ENCODE measurements at places on chromosomes 6 and 20.

- no peak for DNase-seq
Observed at GRCh38 chr6:74879234-74879633, 326.6 kb downstream of the COL12A1 start.

GRCh38 chr20:48012401-48012974 is 227.2 kb upstream of the SULF2 start:
- no peak for DNase-seq

DNA sequence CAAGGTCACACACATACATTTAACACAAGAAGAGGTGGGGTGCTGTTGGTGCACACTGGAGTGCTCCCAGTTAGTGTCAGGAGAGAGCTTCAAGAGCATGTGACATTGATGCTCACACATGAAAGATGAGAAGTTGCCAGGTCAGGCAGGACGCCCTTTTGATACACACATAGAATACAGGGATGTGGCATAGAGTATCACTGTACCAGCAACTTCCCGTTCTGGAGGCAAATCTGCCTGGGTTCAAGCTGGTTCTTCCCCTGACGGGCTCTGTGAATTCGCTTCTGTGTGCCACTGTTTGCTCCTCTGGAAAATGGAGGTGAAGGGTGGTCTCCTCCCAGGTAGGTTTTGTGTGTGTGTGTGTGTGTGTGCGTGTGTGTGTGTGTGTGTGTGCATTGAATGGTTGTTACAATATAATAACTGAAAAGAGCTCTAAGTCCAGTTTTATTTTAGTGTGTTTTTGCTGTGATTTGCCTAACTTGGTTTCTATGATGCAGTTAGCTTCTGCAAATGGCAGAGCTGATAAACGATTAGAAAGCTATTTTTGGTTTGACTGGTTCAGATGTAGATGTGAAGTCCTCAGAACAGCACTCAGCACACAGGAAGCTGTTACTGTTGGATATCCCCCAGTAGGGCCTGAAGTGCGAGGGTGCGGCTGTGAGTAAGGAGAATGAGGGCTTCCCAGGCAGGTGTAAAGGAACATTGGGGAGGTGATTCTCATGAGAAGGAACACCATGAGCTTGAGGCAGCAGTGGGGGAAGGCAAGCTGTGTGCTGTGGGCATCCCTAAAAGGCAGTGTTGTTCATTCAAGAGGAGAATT is 53.4 kb downstream of the HIVEP1 start:
- DNase-seq = no peak

DNA sequence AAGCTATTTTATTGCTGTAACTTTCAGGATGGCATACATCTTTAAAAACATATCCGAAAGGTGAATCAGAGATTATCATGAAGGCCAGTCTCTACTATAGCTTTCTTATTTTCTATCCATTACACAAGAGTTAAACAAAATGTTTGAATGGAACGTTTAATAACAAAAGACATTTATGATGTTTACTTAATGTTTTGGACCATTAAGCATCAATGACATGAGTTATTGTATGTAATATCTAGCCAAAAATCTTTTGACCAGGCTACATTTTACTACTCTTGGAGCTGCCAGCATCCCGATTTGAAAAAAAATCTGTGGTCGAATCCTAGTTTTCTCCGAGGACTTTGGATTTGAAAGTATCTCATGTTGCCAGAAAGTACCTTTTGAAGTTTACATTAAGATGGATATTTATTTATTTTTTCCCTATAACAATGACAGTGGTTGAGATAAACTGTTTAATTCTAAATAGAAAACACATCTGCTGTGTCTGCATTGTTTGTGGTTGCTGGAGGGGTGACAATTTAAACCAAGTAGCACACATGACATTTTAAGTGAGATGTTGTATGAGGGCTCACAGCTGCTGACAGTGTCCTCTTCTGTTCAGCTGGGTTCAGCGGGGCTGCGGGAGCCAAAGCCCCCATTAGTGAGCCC is 293.7 kb upstream of the TCF21 start:
- DNase-seq = no peak

GRCh38 chr6:39776581-39776980 is 15.6 kb upstream of the DAAM2 start:
- no peak for DNase-seq

DNA sequence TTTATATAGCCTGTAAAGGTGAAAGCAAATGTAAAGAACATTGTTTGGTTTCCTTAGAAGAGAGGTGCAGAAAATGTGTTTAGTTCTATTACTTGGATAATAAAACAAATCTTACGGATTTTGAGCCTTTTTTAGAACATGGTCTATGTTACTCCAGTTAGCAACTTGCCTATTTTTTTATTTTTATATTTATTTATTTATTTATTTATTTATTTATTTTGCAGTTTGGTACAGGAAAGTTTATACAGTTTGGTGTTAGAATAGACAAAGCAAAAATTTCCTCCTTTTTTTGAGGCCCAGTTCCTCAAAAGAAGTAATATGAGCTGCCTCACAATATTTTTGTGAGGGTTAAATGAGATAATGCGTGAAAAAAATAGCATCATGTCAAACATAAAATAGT is 41.6 kb upstream of the EEF1E1 start:
- no peak for DNase-seq

GRCh38 chr20:11912013-11912658 is 5.6 kb upstream of the BTBD3 start:
- peak; percentile 41 for DNase-seq

DNA sequence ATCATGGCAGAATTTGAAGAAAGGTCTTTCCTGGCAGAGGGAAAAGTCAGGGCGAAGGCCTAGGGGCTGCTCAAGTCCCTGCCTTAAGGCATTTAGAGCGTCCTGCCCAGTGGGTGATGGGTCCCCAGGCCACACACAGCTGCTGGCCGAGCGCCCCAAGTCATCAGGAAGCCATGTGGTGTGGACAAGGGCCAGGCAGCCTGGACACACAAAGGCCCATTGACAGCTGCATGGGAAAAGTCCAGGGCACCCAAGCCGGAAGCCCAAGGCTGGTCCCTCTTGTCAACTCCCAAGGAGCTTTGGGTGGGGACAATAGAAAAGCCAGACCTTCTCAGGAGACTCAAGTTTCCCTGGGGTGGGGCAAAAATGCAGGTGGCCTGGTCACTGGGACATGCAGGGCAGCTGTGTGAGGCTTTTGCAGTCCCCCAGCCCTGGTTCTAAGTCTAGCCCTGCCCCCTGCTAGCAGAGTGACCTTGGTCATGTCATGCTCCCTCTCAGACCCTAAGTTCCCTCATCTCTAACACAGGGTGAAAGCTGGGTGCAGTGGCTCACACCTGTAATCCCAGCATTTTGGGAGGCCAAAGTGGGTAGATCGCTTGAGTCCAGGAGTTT is 44.3 kb upstream of the PTGIS start:
- peak; percentile 89 for DNase-seq

DNA sequence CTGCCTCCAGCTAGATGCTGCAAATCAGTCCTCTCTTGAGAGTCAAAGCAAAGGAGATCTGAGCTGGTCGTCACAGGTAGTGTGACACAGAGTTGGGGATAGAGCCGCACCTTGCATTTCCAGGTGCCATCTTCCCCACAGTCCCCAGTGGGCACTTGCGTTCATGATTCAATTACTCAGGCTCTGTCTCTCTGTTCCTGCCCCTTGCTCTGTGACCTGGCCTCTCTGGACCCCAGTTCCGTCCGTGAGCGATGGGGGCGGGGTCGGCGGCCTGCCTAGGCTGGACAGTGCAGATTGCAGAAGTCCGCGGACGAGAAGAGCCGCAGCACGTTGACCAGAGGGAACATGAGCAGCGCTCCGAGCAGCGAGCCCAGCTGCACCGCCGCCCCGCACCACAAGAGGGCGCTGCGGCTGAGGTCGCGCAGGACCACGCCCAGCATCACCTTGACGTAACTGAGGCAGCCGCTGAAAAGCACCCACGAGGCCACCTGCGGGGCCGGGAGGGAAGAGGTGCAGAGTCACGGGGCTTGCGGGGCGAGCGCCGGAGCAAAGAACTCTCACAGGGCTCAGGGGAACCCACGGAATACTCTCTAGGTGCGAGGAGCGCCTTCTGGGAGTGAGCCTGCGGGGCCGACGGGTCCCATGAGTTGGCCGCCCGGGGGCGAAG is 7.4 kb downstream of the SLC52A3 start:
- DNase-seq = no peak

DNA sequence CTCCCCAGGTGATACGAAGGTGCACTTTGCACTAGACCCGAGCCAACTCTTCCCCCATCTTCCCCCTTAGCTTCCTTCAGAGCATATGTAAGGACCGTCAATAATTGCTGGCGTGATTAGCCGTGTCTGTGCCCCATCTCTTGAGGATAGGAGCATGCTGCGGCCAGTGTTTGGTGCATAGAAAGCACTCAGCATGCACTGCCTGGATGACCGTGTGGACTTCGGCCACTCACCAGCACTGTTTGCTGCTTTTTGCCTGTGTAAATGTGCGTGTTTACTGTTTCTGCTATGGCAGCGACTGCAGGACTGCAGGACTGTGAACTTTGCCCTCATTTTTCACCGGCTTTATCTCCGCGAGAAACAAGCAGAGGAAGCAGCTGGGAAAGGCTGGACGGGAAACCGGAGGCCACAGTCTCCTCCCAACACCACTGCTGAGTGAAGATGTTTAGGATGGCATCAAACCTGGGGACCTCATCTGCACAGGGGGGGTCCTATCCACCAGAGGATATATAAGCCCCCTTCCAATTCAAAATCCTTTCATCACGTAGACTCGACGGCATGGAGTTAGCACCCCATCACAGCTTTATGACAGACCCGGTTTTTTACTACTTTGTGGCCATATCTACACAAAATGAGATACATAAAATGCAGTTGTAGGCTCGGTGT is 150.6 kb upstream of the AFDN start:
- no peak for DNase-seq

- no peak for DNase-seq
Observed at GRCh38 chr6:40852779-40853373, 186.1 kb downstream of the UNC5CL start.

GRCh38 chr6:154123155-154123956 is 84.3 kb downstream of the OPRM1 start:
- DNase-seq = no peak

DNA sequence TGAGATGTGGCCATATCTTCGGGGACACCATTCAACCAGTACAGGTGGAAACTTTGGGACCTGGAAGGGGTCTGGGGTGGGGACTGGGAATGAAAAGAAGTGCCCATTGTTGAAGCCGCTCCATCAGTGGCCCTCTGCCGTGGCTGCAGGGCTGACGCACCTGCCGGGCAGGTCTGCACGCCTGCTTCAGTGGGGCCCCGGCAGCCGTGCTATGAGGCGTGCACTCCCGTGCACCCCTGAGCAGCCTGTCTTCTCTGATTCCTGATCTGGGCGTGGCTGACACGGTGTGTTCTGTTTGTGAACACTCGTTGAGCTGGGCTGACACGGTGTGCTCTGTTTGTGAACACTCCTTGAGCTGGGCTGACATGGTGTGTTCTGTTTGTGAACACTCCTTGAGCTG is 155.9 kb downstream of the TAF4 start:
- DNase-seq = no peak

GRCh38 chr6:81799323-81799722 is 46.8 kb upstream of the TENT5A start:
- no peak for DNase-seq

DNA sequence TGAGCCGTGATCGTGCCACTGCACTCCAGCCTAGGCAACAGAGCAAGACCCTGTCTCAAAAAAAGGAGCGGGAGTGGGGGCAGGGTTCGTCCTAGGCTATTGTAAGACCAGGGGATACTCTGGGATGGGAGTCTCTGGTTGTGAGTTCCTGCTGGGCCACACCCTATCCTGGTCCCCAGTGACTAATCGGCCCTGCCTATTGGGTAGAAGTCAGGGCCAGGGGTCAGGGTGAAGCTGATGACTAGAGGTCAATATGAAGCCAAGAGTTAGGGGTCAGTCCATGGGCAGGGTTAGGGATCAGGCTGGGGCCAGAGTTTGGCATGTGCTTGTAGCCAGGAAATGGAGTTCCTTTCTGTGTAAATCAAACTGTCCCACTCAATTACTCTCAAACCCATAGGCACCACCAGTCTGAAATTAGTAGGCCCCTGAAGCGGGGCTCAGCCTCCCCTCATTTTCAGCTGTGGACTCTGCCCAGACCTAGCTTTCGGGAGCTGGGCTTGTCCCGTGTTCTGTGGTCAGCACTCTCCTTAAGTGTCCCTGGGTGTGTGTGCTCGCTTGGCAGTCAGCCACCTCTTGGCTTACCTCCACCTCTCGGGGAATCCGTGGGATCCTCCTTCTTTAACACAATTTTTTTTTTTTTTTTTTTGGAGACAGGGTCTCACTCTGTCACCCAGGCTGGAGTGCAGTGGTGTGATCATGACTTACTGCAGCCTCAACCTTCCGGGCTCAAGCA is 1.8 kb downstream of the HSPA12B start:
- DNase-seq = no peak

- DNase-seq = no peak
Observed at GRCh38 chr6:140653972-140654371, 1279.5 kb upstream of the CITED2 start.

- no peak for DNase-seq
Observed at GRCh38 chr20:17023806-17024205, 203.0 kb upstream of the PCSK2 start.

DNA sequence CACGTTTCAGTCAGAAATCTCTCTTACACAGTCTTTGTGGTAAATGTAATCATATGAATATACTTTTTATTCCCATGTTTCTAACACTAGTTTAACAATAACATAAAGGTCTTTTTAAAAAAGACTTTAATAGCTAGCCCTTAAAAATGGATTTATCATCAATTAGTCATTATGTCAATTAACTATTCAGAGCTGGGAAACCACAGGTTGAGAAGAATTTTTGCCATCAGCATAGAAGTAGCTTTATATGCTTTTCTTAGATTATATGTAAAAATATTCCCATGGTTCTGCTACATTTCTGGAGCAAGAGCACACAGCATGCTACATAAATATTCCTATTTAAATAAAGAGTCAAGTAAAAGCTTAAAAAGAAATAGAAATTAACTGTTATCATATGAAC is 35.5 kb downstream of the ASCC3 start:
- DNase-seq = no peak

DNA sequence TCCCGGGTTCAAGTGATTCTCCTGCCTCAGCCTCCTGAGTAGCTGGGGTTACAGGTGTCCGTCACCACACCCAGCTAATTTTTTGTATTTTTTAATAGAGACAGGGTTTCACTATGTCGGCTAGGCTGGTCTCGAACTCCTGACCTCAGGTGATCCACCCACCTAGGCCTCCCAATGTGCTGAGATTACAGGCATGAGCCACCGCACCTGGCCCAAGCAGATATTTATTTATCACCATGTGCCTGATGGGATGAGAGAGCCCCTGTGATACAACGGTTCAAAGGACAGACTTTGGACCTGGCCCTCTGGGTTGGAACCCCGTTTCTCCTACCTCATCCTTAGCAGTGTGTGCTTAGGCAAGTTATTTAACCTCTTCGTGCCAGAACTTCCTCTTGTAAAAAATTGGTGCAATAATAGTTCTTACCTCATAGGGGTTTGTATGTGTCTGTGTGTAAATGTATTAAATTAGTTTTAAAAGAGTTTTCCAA is 19.2 kb upstream of the STK38 start:
- no peak for DNase-seq

- DNase-seq = no peak
Observed at GRCh38 chr6:154930451-154930851, 64.7 kb upstream of the TIAM2 start.

DNA sequence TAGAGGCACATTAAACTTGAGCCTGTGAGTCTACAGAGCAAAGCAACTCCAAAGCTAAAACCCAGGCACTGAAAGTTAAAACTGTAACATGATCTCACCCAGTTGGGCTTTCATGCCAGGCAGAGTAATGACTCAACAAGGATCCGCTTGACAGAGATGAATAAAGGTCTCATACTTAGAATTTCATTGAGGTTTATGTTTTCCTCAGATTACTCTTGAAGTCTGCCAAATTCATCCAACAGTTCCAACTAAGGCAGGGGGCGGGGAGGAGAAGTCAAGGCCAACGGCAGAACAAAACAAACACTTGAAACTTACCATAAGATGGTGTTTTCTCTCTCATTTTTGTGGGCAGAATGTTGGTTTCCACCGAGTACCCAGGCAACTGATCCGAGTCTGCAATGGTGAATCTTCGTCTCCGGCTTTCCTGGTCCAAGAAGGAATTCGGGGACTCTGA is 54.0 kb upstream of the IPCEF1 start:
- DNase-seq = no peak

Measured in C1 segment of cervical spinal cord (tissue), 14 donors.